ACHN (cell line): ENCODE measurements at places on chromosomes 2 and 18.
A peak's percentile ranks its signal among the peaks of the same experiment; 100 is the strongest.

GRCh38 chr2:160409480-160409879, 84.1 kb downstream of the RBMS1 start:
- no peak for DNase-seq

DNA sequence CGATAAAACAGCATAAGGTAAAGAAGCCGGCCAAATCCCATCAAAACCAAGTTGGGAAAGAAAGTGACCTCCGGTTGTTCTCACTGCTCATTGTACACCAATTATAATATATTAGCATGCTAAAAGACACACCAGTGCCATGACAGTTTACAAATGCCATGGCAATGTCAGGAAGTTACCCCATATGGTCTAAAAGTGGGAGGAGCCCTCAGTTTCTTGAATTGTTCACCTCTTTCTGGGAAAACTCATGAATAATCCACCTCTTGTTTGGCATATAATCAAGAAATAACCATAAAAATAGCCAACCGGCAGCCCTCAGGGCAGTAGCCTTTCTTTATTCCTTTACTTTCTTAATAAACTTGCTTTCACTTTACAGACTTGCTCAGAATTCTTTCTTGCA, 544.9 kb upstream of the SETBP1 start:
- DNase-seq: no peak

DNA sequence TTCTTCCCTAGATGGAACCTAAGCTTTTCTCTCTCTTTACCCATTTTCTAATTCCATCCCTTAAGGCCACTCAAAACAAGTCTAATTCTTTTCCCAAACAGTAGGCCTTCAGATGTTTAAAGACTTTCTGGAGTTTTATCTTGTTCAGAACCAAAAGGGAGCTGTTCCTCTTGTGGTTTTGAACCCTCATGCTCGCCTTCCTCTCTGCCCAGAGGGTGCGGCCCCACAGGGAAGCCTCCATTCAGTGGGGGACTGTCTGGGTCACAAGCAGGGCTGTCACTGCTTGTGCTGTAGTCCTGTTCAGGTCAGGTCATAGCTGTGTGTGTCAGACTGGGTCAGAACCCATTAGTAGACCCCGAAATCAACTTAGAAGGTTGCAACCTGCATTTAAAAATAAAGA, 56.5 kb downstream of the TET3 start:
- no peak for DNase-seq

DNA sequence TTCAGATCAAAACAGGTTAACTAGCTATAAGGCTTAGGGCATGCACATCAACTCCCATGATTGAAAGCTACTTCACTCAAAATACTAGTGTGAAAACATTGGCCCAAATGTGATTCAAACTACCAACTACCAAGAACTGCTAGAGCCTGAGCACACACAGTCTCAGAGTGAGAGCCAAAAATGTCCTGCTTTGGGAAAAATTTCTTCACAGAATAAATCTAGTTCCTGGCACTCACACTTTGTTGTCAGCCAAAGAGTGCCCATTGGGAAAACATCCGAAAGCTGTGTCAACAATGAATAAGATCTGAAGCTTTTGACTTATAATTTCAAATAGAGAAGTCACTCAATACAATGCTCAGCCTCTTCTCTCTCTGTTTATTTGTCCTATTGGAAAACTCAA, 182.7 kb downstream of the LRATD1 start:
- DNase-seq: no peak

- DNase-seq: no peak
These were observed 53.9 kb upstream of the NRP2 start for GRCh38 chr2:205628422-205628821.

DNA sequence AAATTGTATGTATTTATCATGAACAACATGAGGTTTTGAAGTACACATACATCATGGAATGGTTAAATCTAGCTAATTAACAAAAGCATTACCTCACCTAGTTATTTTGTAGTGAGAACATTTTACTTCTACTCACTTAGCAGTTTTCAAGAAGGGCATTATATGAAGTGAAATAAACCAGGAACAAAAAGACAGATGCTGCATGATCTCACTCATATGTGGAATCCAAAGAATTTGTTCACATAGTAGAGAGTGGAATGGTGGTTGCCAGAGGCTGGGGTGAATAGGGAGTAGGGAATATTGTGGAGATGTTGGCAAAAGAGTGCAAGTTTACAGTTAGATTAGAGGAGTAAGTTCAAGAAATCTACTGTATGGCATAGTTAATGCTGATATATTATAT, 292.0 kb downstream of the ASXL3 start:
- DNase-seq: no peak

GRCh38 chr2:215622837-215623236, 187.0 kb upstream of the FN1 start:
- DNase-seq: no peak

- DNase-seq: no peak
These were observed 23.3 kb downstream of the LRRC30 start for GRCh38 chr18:7254163-7254562.

DNA sequence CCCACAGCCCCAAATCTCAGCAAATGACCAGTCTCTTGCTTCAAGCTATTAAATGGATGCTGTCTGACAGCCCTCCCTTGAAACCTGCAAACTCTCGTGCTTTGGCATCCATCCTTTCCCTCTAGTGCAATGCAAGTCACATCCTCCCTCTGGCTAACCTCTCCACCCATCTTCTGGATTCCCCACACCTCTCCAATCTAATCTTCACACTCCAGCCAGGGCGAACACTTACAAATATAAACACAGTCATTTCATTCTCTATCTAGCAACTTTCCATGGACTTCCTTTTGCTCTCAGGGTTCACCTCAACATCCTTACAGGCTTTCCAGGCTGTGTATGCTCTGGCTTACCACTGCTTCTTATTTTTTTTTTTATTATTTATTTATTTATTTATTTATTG, 10.1 kb upstream of the NARS1 start:
- no peak for DNase-seq

- no peak for DNase-seq
These were observed 692.6 kb downstream of the ERBB4 start for GRCh38 chr2:211846036-211846400.

- no peak for DNase-seq
These were observed 94.4 kb upstream of the XPO1 start for GRCh38 chr2:61632276-61633169.

- no peak for DNase-seq
These were observed 10.6 kb downstream of the SCN3A start for GRCh38 chr2:165193178-165193777.

GRCh38 chr18:49459404-49460171, 857 bp downstream of the DYM start:
- DNase-seq: peak; percentile 16

DNA sequence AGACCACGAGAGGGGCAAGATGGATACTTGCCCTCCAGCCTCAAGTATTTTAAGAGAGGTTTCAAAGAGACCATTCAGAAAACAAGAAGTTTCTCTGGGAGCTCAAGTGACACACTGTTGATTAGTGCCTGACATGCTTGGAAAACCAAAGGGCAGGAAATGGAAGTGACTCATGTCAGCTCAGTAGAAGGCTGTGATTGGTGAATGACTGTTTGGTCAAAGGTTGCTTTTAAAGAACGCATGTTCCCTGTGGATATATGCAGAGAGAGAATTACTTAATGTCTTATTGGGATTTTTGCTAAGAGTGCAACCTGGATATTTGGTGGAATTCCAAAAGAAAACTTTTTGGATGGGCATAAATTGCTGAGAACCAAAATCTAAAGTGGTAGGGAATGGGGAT, 549.9 kb downstream of the XIRP2 start:
- peak; percentile 57 for DNase-seq

DNA sequence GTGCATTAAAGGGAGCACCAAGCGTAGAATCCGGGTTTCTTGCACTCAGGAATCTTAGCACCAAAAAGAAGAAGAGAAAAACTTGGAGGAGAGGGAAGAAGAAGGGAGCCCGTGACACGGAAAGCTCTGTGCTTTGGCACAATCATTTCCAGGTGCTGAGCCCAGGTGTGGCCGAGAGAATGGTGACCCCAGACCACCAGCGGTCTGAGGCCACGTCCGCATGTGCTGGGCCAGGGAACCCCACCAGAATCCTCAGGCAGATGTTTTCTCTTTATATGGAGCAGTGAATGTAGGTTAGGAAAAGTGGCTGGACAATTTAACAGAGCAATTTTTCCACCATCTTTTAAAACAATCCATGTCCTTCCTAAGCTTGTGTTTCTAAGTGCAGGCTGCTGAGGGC, 520.9 kb downstream of the EPHA4 start:
- no peak for DNase-seq

DNA sequence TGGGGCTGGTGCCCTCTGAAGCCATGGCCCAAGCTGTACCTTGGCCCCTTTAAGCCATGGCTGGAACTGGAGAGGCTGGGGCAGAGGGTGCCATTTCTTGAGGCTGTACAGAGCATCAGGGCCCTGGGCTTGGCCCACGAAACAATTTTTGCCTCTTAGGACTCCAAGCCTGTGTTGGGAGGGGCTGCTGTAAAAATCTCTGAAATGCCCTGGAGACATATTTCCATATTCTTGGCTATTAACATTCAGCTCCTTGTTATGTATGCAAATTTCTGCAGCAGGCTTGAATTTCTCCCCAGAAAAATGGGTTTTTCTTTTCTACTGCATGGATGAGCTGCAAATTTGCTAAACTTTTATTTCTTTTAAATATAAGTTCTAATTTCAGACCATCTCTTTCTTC, 834.0 kb downstream of the DSC3 start:
- DNase-seq: no peak

- no peak for DNase-seq
These were observed 45.6 kb upstream of the INHBB start for GRCh38 chr2:120300385-120300784.

GRCh38 chr18:25621682-25622081, 269.7 kb upstream of the ZNF521 start:
- no peak for DNase-seq

DNA sequence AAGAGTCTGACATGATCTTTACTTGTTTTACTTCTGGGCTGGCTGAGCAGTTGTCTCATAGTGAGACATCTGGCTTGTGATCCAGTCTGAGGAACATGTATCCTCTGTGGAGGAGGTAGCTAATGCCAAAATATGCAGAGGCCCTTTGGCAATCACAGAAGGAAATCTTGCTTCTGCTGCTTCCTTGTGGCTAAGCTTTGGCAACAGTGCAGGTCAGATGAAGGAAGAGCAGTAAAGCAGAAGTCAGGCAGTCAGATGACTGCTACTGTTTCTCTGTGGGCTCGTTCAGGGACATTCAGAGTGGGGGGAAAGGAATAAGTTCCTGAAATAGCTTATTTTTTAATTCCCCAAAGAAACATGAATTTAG, 22.3 kb downstream of the DOK1 start:
- no peak for DNase-seq

- DNase-seq: peak; percentile 42
These were observed 3.7 kb upstream of the ATG16L1 start for GRCh38 chr2:233247744-233248143.

GRCh38 chr2:235603659-235604058, 109.8 kb downstream of the AGAP1 start:
- DNase-seq: no peak

GRCh38 chr2:88220718-88221117, 50.6 kb downstream of the THNSL2 start:
- no peak for DNase-seq

DNA sequence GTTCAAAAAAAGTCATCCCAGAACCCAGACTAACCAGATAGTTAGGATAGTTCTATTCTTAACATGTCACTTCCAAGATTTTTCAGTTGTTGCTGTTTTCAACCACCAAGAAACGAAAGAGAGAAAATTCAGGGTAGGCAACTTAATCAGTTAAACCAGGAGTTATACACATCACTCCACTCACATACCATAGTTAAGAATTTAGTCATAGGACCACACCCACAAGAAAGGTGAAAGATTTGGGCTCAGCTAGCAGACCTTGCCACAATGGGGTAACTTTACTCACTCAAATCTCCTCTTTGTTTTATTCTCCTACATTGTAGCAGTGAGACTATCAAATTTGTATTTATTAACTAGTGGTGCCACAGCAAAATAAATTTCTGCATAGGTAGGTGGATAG, 473.6 kb downstream of the NUP35 start:
- no peak for DNase-seq

DNA sequence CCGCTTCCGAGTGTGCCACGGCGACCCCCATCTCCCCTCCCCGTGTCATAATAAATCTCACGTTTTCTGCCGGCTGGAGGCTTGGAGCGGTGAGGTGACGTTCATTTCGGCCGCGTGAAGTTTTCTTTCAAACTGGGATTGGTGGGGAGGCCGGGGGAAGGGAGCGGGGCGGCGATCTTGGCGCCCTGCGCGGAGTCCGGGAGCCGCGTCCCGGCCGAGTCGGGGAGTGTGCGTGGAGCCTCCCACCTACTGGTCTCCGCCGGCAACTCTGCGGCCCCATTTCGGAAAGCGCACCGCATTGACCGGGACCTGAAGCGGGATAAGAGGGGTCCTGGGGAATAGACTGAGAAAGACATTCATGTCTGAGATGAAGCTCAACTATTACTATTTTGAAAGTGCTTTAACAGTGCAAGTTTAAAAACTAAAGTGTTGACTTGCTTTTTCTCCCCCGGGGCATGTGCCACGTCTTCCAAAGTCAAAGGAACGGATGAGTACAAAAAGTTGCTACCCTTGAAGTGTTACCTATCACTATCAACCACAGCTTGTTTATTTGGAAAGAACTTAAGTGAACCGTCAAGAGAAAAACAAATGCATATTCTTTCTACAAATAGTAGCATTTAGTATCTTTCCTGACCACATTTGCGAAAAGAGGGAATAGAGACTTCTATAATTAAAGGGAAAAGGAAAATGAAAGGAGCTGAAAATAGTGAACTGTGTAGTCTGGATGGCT, 818 bp upstream of the IKZF2 start:
- peak; percentile 74 for DNase-seq

DNA sequence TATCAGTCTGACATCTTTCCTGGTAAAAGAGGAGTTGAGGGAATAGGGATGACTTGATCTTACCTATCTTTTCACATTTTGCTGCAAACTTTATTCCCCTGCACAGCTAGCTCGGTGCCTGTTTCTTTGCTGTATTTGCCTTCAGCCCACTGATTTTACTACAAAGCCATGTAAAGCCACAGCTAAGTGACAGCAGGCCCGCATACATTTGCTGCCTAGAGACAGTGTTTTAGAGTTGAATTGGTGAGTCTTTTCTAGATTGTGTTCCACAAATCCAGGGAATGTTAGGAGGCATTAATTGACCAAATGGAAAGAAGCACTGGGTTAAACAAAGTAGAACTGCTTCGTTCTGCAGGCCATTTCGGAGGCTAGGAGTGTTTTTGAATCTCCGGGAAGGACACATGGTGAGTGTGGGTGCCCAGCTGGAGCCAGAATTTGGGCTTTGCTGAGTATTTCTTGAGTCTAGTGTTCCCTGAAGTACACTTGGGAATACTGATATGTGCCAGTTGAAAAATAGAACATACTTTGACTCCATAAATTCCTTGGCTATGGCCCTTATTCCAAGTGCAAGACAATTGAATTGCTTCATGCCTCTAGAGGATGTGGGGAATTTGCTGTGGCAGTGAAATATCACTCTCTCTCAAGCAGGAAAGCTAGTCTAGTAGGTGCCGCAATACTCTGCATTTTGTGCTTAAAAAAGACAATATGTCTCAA, 329.8 kb downstream of the PTPRM start:
- DNase-seq: no peak

GRCh38 chr2:48316753-48317750, 212.9 kb upstream of the STON1 start:
- no peak for DNase-seq
